ENCODE measurements at places on chromosomes 5 and 9.

GRCh38 chr5:58046371-58046770 lies 413.5 kb downstream of the PLK2 start:
- no peak for DNase-seq

GRCh38 chr9:1100945-1101344 lies 50.8 kb downstream of the DMRT2 start:
- no peak for DNase-seq

DNA sequence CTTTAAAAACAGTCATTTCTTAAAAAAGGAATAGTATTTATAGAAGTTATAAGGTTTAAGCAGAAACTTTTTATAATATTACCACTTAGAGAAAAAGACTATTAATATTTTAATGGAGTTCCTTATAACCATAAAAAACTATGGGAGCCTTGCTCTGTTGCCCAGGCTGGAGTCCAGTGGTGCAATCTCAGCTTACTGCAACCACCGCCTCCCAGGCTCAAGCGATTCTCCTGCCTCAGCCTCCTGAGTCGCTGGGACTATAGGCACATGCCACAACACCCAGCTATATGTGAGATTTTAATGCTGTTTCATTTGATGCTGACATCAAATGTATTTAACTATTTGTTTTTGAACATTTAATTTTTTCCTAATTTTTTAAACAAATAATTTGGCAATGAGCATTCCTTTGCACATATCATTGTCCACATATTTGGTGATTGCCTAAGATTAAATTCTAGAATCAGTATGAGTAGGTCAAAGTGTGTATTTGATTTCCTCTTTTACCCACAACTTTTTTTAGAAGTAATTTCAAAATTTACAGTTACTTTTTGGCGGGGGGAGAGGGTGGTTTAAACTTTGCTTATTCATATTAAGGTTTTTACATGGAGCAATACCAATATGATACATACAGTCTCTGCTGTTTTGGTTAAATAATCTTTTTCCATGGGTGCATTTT lies 235.5 kb downstream of the ARHGEF28 start:
- DNase-seq: no peak

- DNase-seq: no peak
These were observed 152.5 kb downstream of the DMRT2 start for GRCh38 chr9:1202512-1203280.

- DNase-seq: no peak
These were observed 210.9 kb downstream of the AOPEP start for GRCh38 chr9:94937214-94937903.

- no peak for DNase-seq
These were observed 65.1 kb upstream of the CACNA1B start for GRCh38 chr9:137812356-137813023.

- DNase-seq: no peak
These were observed 1.6 kb upstream of the SETX start for GRCh38 chr9:132356324-132356924.

DNA sequence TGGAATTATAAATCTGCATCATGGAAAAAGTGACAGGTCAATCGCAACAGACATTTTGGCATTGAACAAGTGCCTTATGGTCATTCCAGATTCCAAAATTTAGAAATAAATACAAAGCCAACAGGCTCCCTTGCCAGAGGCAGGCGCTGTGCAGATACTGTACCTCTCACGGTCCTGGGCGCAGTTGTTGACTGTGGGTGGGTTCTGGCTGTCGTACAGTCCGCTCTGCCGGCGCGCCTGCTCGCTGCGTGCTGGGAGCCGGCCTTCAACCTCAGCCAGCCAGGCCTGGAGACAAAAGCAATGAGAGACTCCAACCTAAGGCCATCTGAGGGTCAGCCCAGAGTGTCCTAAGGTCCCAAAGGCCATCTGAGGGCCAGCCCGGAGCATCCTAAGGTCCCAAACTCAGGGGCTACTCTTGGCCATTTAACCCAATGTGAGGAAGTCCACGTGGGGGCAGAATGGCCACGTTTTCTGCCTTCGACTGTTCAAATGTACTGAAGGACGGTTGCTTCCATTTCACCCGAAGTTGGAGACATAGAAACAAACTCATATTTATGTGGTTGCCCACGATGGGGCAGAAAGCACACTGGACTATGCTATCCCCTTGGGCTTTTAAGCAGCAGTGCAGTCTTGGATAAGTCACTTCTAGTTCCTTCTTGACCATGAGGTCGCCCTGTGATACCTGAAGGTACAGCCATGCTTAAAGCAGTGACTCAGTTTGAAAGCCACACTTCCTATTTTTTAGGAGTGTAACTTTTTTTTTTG lies 65.2 kb downstream of the USP20 start:
- no peak for DNase-seq

DNA sequence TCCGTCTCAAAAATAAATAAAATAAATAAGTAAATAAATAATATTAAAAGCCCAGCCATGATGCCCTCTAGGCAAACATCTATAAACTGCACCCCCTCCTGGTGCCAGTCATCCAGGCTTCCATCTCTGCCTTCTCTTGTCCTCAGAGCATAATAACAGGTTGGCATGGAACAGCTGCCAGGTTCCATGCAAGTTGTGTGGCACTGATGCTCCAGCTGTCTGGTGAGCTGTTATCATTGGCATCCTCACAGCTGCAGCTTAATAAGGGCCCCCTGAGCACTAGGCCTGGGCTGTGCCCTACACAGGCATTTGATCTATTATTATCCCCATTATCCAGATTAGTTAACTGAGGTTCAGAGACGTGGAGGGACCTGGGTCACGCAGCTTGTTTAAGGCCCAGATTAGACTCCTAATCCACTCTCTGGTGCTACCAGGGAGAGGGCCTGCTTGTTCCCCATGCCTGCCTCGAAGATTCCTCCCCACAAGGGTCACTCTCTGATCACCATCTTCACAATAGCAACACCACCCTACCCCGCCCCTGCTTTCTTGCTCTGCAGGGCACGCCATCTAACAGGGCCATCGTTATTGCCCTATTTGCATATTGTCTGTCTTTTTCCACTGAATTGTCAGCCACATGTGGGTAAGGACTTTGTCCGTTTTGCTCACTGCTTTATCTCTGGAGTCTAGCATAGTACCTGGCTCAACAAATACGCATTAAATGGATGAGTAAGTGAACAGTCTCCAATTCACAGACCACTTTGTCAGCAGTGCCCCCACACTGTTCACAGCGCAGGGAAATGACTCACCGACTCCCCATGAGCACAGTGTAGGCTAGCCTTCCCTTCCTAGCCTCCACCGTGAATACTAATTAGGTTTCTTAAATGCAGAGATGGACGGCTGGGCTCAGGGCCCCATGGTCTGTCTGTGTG lies 1.5 kb upstream of the DNM1 start:
- no peak for DNase-seq

GRCh38 chr9:129069862-129070641 lies 10.9 kb upstream of the DOLPP1 start:
- DNase-seq: no peak
